A549 treated with DMSO at 1 μM for 4 hours (cell line): ENCODE measurements at places on chromosomes 12 and 14. TPM values are rescaled to one million over a fixed set of nuclear protein-coding genes. Genes with fewer than 3 reads are reported as not detected.

TAS2R30 gene
- not detected in 5 replicates for total RNA-seq

MYF6 gene
- not detected in 5 replicates for total RNA-seq

SBNO1 gene
- 23.4 to 34.3 TPM (median 31.0 TPM) in 5 replicates for total RNA-seq

RNASE1 gene
- 0.22 to 0.36 TPM (median 0.26 TPM) in 4 of 5 replicates, not detected in the other for total RNA-seq

KRT8 gene
- total RNA-seq = 3,152 to 3,514 TPM (median 3,324 TPM) in 5 replicates
